Activated B cell treated with CpG ODN at 0.5 μM for 24 hours (primary cell): ENCODE measurements at places on chromosomes 16 and 17. TPM values are rescaled to one million over a fixed set of nuclear protein-coding genes. Genes with fewer than 3 reads are reported as not detected.
A peak's percentile ranks its signal among the peaks of the same experiment; 100 is the strongest.

TMEM114 gene
- not detected in 2 replicates for total RNA-seq

PLXDC1 gene
- not detected in 2 replicates for total RNA-seq

BTBD17 gene
- not detected in 2 replicates for total RNA-seq

GRCh38 chr16:24214992-24215391 is 41.1 kb upstream of the CACNG3 start:
- H3K4me1 ChIP-seq: no peaks in the 10 kb centered on the region
- H3K36me3 ChIP-seq: peaks cover 86% of the 10 kb centered on the region
- no peaks in the 10 kb centered on the region for H3K27me3 ChIP-seq
- no peak for DNase-seq
- no peak overlapping the region for H3K27ac ChIP-seq
- H3K4me3 ChIP-seq: no peak overlapping the region

DNA sequence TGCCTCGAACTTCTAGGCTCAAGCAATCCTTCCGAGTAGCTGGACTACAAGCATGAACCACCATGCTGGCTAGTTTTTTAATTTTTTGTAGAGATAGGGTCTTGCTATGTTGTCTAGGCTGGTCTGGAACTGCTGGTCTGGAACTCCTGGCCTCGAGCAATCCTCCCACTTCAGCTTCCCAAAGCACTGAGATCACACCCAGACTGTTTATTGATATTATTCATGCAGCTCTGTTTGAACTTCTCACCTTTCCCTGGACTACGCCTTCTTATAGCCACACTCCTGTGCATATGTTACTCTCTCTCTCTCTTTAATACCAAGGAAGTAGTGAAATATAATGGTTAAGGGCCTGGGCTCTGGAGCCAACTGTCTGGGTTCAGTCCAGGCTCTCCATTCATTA is 4.6 kb downstream of the COG7 start:
- H3K27ac ChIP-seq: no peak overlapping the region
- DNase-seq: no peak
- no peaks in the 10 kb centered on the region for H3K27me3 ChIP-seq
- peaks cover 18% of the 10 kb centered on the region for H3K4me1 ChIP-seq
- H3K36me3 ChIP-seq: peaks cover 31% of the 10 kb centered on the region

GRCh38 chr16:89863741-89864526 is 9.5 kb upstream of the TCF25 start:
- peak overlapping the region; percentile 5 for H3K4me3 ChIP-seq
- no peak for DNase-seq
- H3K27ac ChIP-seq: peak overlapping the region; percentile 75
- H3K4me1 ChIP-seq: peaks cover 25% of the 10 kb centered on the region
- H3K27me3 ChIP-seq: peaks cover 2% of the 10 kb centered on the region

DNA sequence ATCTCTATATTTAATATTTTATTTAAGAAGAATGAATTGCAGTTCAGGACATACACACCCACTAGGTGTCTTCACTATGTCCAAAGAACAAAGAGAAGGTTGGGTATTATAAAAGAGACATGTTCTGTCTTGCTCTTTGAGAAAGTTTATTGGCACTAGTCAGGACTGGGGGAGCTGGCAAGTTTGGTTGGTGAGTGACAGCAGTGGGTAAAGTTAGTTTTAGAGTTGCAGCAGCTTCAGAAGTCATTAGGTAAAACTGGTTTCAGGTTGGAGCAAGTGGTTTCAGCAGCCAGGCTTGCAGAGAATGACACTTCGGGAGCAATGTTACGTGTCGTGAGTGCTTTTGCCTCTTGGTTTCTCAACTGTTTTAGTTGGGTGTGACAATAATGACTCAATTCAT is 142.2 kb upstream of the HS3ST3A1 start:
- H3K4me3 ChIP-seq: no peak overlapping the region
- no peaks in the 10 kb centered on the region for H3K4me1 ChIP-seq
- H3K27me3 ChIP-seq: peaks cover 5% of the 10 kb centered on the region
- no peaks in the 10 kb centered on the region for H3K36me3 ChIP-seq
- no peak for DNase-seq
- no peak overlapping the region for H3K27ac ChIP-seq

- peaks cover 5% of the 10 kb centered on the region for H3K27me3 ChIP-seq
- peaks cover 32% of the 10 kb centered on the region for H3K4me1 ChIP-seq
- no peak for DNase-seq
- peaks cover 8% of the 10 kb centered on the region for H3K36me3 ChIP-seq
Measured at GRCh38 chr17:35586569-35587073, 501 bp upstream of the AP2B1 start.

DNA sequence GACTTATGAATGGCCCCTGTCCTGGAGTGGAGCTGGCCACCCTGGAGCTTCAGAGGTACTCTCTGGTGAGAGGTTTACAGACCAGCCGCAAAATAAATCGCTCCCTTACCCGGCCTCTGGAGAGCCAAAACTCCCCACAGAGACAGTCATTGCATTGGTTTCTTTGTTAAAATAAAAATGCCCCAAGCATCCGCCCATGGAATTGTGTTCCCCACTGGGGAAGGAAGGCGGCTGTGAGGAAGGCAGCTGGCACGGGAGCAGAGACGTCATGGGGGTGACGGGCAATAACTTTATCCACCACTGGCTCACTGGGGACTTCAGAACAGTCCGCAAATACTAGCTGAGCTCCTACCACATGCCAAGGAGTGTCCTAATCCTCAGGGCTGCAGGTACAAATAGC is 266.2 kb upstream of the FOXF1 start:
- no peaks in the 10 kb centered on the region for H3K36me3 ChIP-seq
- H3K27me3 ChIP-seq: peaks cover 32% of the 10 kb centered on the region
- H3K4me1 ChIP-seq: no peaks in the 10 kb centered on the region
- DNase-seq: no peak

DNA sequence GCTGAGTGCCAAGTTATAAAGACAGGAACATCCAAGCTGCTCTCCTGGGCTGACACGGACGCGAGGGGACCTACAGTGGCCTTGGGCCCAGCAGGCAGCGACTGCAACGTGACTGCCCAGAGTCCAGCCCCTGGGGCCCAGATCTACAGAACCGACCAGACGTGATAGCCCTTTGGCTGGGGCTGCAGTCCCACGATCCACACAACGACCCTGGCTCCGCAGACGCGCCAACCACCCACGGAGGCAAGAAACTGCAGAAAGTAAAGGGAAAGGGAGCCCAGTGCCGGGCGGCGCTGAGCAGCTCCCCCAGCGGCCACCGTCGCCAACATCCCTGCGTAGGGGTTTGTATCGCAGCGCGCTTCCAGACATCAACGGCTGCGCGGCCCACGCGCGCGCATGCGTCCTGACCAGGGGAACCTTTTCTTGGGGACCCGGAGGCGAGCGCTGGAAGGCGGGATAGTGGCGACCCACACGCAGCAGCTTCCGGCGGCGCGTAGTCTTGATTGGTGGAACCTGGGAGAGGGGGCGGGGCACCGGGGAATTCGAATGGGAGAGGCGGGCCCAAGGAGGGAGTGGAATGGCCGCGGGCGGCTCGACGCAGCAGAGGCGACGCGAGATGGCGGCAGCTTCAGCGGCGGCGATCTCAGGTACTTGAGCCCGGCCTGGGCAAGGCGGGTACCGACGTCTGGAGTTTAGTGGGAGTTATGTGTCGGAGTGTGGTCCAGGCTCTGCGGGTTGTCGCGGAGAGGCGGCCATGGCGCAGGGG is at the start of gene KIF22:
TSS of gene KIF22 (plus strand) at position 569 of the 766 bp plus-strand sequence. CDS start at position 578, 9 bp downstream.
- DNase-seq: peak; percentile 99
- peaks cover 34% of the 10 kb centered on the region for H3K4me1 ChIP-seq
- H3K36me3 ChIP-seq: peaks cover 6% of the 10 kb centered on the region
- peak within 1 kb of the TSS; percentile 98 for H3K4me3 ChIP-seq
- H3K27ac ChIP-seq: peak within 1 kb of the TSS; percentile 93
- H3K27me3 ChIP-seq: no peaks in the 10 kb centered on the region

- DNase-seq: no peak
- H3K4me3 ChIP-seq: no peak overlapping the region
- no peaks in the 10 kb centered on the region for H3K36me3 ChIP-seq
- H3K27ac ChIP-seq: no peak overlapping the region
- peaks cover 20% of the 10 kb centered on the region for H3K4me1 ChIP-seq
- no peaks in the 10 kb centered on the region for H3K27me3 ChIP-seq
Measured at GRCh38 chr16:17265154-17265553, 205.6 kb downstream of the XYLT1 start.
